Pancreas (tissue), 10 donors: ENCODE measurements at places on chromosomes 7 and 10. TPM values are rescaled to one million over a fixed set of nuclear protein-coding genes. Genes with fewer than 3 reads are reported as not detected.
A peak's percentile ranks its signal among the peaks of the same experiment; 100 is the strongest.

GRCh38 chr10:67175354-67175753 is 249.5 kb downstream of the LRRTM3 start:
- no peaks in the 10 kb centered on the region for H3K4me1 ChIP-seq
- no peak for DNase-seq
- no peaks in the 10 kb centered on the region for H3K36me3 ChIP-seq
- no peaks in the 10 kb centered on the region for H3K27me3 ChIP-seq

- H3K27ac ChIP-seq, result peak overlapping the region; percentile 65
- peak overlapping the region; percentile 84 for H3K4me3 ChIP-seq
- DNase-seq, result peak; percentile 34
- H3K36me3 ChIP-seq, result no peaks in the 10 kb centered on the region
- H3K27me3 ChIP-seq, result no peaks in the 10 kb centered on the region
- no peaks in the 10 kb centered on the region for H3K4me1 ChIP-seq
Measured at GRCh38 chr7:43758822-43759683, 573 bp downstream of the BLVRA start.

The TUBB8 gene
- not detected for total RNA-seq

GRCh38 chr7:85111761-85112160 is 75.1 kb downstream of the SEMA3D start:
- H3K4me1 ChIP-seq, result no peaks in the 10 kb centered on the region
- DNase-seq, result no peak
- no peaks in the 10 kb centered on the region for H3K36me3 ChIP-seq
- no peak overlapping the region for H3K27ac ChIP-seq
- no peaks in the 10 kb centered on the region for H3K27me3 ChIP-seq

GRCh38 chr10:36253731-36254130 is 611.6 kb upstream of the FZD8 start:
- no peaks in the 10 kb centered on the region for H3K36me3 ChIP-seq
- H3K4me1 ChIP-seq, result no peaks in the 10 kb centered on the region
- no peaks in the 10 kb centered on the region for H3K27me3 ChIP-seq

- no peaks in the 10 kb centered on the region for H3K4me1 ChIP-seq
- no peaks in the 10 kb centered on the region for H3K36me3 ChIP-seq
- no peak overlapping the region for H3K27ac ChIP-seq
Measured at GRCh38 chr7:1864161-1864940, 194.3 kb downstream of the ELFN1 start.

GRCh38 chr10:106147021-106147420 is 1017.5 kb downstream of the SORCS1 start:
- H3K27ac ChIP-seq, result no peak overlapping the region
- no peaks in the 10 kb centered on the region for H3K4me1 ChIP-seq
- no peaks in the 10 kb centered on the region for H3K27me3 ChIP-seq
- H3K36me3 ChIP-seq, result no peaks in the 10 kb centered on the region
- DNase-seq, result no peak

DNA sequence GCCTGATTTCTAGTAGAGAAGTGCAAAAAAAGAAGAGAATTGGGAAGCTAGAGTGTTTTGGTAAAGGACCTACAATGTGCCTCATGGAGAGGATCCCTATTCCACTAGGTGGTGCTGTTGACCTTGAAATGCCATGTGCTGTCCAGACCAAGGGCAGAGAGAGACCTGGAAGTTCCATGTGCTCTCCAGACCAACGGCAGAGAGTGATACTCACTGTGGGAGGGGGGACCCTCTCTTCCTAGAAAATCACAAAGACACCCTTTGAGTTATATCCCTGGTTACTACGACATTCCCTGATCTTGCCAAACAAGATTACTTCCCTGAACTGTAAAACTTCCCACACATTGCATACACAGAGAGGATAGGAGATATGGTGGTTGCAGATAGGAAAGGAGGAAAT is 212.7 kb upstream of the ZNF804B start:
- no peaks in the 10 kb centered on the region for H3K27me3 ChIP-seq
- no peak overlapping the region for H3K27ac ChIP-seq
- no peaks in the 10 kb centered on the region for H3K4me1 ChIP-seq
- H3K4me3 ChIP-seq, result no peak overlapping the region
- no peak for DNase-seq
- H3K36me3 ChIP-seq, result no peaks in the 10 kb centered on the region

GRCh38 chr10:108203905-108204527 is 1039.5 kb upstream of the SORCS1 start:
- H3K4me1 ChIP-seq, result no peaks in the 10 kb centered on the region
- no peak overlapping the region for H3K27ac ChIP-seq
- DNase-seq, result no peak
- no peaks in the 10 kb centered on the region for H3K36me3 ChIP-seq
- no peak overlapping the region for H3K4me3 ChIP-seq

GRCh38 chr7:137948845-137949330 is 53.0 kb downstream of the CREB3L2 start:
- no peaks in the 10 kb centered on the region for H3K36me3 ChIP-seq
- H3K27me3 ChIP-seq, result no peaks in the 10 kb centered on the region
- H3K27ac ChIP-seq, result peak overlapping the region; percentile 43
- H3K4me3 ChIP-seq, result no peak overlapping the region
- peaks cover 44% of the 10 kb centered on the region for H3K4me1 ChIP-seq

DNA sequence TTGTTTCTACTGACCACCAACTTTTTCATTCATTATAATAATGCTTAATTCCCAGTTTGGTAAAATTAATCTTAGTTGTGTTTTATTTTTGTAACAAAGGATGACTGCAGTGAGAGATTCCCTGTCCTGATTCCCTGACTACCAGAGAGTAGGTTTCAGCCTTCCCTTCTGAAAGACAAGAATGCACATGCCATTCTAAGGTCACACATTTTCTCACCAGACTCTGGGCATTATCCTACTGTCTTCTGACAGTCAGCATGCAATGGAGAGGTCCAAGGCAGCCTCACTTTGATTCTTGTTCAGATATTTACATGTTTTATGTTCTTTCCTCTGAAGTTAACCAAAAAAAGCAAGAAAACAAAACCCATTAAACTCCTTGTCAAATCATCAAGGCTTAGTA is 372.7 kb upstream of the CDC14C start:
- DNase-seq, result no peak
- H3K4me1 ChIP-seq, result no peaks in the 10 kb centered on the region
- H3K27ac ChIP-seq, result no peak overlapping the region
- H3K36me3 ChIP-seq, result no peaks in the 10 kb centered on the region

DNA sequence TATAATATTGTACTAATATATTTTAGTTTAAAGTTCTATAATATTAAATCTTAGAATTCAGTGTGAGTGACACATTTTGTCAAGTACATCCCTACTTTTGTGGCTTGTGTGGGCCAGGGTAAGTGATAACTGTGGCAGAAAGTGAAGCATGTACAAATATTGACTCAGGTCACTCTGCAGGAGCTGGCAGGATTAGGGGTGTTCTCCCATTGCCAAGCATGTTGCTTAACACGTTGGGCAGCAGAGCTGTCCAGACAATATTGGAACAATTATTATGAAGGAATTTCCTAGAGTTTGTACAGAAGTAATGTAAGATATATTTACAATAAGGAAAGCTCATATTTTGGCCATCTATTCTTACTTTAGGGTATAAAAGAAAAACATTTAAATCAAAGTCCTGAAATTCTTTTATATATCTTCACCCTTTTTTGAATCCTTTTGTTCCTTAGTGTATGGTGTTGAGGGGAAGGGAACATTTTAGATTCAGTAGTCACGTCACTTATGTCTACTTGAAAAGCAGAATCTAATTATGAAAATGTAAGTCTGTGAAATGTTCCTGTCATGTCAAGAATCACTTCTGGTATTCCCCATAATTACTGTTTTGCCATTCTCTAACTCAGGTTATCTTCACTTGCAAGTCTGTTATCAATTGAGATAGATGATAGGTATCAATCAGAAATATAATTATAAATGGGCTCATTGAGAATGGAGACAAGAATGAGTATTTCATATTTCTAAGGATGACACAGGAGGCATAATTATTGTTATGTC is 4.0 kb downstream of the HDAC9 start:
- no peak overlapping the region for H3K27ac ChIP-seq
- no peak overlapping the region for H3K4me3 ChIP-seq
- H3K4me1 ChIP-seq, result no peaks in the 10 kb centered on the region
- H3K27me3 ChIP-seq, result no peaks in the 10 kb centered on the region
